ENCODE measurements at places on chromosomes 6 and 20.

GRCh38 chr20:59817846-59818615 is 115.4 kb downstream of the SYCP2 start:
- DNase-seq = no peak

GRCh38 chr20:60172346-60172984 is 214.2 kb downstream of the CDH26 start:
- DNase-seq = no peak

DNA sequence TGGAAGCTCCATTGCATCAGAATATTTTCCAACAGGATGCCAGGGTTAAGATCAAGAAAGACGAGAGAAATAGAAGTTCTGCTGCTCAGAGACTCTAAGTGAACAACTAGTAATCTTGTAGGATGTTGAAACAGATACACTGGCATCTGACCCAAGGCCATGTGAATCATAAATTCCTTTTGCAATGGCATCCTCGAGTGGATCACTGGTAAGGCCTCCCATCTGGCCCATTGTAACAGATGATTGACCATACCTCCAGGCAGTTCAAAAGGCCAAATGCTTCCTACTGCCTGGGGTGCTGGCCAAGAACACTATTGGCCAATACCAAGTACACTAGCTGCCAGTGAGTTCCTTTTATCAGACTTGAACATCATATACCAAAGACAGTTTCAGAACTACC is 9.9 kb upstream of the SLC17A3 start:
- no peak for DNase-seq

- DNase-seq = no peak
These were observed 111.9 kb downstream of the TRIM27 start for GRCh38 chr6:28811873-28812272.

- no peak for DNase-seq
These were observed 133.4 kb upstream of the TOP1 start for GRCh38 chr20:40895182-40895581.

DNA sequence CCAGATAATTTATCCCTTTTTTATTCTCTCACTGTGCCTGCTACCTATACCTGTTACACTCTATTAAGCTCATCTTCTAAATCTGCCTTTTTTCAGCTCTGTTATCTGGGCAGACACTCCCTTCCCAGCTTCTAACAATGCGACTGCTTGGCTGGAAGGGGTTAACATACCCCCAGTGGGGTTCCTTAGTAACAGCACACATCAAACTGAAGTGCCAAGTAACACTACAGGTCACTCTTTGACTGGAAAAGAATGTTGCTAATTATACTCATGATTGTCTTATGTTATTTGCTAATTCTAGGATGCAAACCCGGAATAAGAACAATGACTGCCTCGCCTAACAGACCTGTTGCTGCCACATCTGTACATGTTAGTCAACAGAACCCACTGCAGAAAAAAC is 203.5 kb downstream of the EPM2A start:
- DNase-seq = no peak

GRCh38 chr6:142372348-142372747 is 70.5 kb downstream of the ADGRG6 start:
- no peak for DNase-seq

- DNase-seq = no peak
These were observed 11.9 kb upstream of the RBCK1 start for GRCh38 chr20:396252-396618.

GRCh38 chr20:61922411-61922810 is 143.3 kb downstream of the TAF4 start:
- DNase-seq = no peak

- peak; percentile 51 for DNase-seq
These were observed 672 bp downstream of the PREX1 start for GRCh38 chr20:48826883-48827771.

DNA sequence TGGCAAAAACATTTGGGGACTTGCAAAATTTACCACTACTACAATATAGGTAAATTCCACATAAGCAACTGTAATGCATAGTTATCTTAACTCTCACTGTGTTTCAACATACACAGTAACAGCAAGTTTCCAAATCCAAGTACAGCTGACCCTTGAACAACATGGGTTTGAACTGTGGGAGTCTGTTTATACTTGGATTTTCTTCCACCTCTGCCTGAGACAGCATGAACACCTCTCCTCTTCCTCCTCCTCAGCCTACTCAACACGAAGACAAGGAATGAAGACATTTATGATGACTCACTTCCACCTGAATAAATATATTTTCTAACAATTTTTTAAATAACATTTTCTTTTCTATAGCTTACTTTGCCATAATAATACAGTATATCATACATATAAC is 25.6 kb downstream of the MAN1A1 start:
- no peak for DNase-seq

DNA sequence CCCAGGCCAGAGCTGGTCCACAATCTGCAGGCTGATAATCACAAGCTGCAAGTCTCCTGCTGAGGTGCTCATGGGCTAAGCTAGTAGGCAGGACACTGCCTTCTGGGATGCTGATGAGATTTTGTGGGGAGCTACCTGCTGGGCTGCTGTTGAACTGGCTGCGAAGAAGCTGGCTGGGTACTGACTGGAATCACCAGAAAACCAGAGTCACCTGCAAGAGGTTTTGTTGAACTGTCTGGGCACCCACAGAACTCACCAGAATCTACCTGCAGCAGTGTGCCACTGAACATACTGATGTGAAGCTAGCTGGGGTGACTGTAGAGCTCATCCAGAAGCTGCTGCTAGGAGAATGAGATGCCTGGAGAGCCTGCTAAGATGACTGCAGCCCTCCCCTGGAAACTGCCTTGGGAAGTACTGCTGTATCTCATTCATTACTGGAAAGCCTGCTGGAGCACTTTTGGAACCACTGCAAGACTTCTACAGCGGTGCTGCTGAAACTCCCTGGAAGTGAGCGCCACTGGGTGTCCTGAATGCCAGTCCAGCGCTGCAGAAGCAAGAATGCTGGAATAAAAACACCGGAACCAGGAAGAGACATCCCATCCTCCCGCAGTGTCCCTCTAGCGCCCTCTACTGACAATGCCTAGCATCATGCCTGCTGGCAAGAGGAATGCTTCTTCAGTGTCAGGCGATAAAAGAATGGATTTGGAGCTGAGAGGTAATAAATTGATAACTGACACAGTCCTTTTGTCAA is 64.9 kb upstream of the ARHGAP18 start:
- DNase-seq = peak; percentile 64

DNA sequence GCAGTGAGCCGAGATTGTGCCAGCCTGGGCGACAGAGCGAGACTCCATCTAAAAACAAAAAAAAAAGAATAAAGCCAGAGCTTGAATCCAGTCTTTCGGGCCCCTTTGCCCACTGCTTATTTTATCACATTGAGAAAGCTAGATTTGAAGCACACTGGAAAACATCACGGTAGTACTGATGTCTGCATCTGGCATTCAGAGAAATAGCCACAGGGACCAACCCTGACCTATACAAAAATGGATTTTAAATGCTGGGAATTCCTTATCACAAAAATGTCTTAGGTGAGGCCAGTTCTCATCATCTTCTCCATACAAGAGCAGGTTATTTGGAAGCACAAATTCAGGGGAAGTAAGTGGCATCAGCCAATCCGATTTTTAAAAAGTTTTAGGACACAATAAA is 49.5 kb downstream of the SLC35D3 start:
- DNase-seq = no peak

- DNase-seq = no peak
These were observed 190.4 kb downstream of the CDKAL1 start for GRCh38 chr6:20724443-20725190.

DNA sequence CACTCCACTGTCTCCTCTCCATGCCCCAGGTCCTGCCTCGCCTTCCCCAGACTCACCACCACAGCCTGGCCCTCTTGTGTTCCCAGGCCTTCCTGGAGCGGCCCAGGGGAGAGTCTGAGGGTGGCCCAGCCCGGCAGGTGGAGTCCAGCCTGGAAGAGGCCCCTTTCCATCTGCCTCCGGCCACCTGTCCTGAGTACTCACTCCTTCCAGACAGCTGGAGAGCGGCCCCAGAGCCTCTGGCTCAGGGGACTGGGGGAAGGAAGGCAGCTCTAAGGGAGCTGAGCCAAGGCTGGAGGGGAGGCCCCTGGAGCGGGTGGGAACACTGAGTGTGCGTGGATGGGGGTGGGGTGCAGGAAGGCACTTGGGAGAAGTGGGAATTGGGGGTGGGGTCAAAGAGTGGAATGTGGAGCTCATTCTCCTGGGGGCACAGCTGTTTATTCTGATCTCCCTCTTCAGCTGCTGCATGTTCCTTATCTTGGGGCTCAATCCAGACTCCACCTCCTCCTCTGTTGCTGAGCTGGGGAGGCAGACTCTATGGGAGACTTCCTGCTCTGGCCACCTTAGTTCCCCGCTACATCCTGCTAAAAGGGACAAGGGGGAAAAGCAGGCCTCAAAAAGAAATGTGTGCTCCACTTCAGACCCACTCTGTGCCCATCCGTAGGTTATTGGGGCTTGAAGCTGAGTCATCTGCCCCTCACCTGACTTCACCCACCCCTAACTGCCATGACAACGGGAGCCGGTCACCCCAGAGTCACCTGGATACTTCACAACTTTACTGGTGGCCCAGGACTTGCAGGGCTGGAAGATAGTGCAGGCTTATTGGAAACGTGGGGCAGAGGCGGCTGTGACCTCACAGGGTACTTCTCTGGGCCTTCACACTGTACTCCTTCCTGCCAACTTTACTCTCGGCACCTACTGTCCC is 19.5 kb upstream of the TAF8 start:
- DNase-seq = peak; percentile 63

GRCh38 chr20:10798811-10799210 is 125.0 kb upstream of the JAG1 start:
- DNase-seq = no peak

DNA sequence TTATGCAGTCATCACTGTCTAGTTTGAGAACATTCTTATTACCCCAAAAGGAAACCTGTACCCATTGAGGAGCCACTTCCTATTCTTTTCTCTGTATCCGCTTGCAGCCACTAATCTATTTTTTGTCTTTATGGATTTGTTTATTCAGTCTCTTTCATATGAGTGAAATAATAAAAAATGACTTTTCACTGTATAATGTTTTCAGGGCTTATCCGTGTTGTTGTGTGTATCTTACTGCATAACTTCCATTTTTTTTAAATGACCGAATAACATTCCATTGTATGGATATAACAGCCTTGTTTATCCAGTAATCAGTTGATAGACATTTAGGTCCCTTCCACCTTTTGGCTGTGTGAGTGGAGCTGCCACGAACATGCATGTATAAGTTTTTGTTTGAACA is 86.6 kb downstream of the ZFAND3 start:
- no peak for DNase-seq

GRCh38 chr6:94362061-94362864 is 942.9 kb upstream of the EPHA7 start:
- no peak for DNase-seq

- no peak for DNase-seq
These were observed 48.7 kb upstream of the CDH4 start for GRCh38 chr20:61203320-61203719.

GRCh38 chr20:21490105-21490504 is 23.8 kb downstream of the NKX2-2 start:
- DNase-seq = no peak

DNA sequence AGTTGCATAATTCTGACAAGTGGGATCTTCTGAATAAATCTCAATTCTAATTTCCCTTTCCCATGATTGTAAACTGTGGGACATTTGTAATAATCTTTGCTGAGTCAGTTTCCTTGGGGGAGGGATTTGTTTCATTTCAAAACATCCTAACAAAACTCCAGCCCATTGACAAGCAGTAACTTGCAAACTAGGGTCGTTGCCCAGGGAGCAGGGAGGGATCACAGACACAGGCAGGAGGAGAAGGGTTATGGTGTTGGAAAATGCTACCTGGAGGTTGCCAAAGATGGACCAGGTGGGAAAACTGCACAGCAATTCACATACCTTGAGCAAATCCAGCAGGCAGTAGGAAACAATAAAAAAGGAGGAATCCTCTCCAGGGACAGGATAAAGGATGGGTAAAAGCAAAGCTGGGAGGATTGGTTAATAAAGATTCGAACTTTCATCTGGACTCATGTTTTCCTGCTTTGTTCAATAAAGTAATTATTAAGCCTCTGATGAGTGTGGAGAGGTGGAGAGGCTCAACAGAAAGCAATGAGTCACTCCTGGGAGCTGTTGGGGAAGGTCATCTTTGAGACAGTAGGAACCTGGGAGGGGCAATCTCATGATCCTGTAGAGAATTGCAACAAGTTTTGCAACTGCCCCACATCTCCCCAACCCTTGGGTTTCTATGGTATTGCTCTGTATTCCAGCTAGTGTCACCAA is 87.3 kb upstream of the AKIRIN2 start:
- DNase-seq = no peak

DNA sequence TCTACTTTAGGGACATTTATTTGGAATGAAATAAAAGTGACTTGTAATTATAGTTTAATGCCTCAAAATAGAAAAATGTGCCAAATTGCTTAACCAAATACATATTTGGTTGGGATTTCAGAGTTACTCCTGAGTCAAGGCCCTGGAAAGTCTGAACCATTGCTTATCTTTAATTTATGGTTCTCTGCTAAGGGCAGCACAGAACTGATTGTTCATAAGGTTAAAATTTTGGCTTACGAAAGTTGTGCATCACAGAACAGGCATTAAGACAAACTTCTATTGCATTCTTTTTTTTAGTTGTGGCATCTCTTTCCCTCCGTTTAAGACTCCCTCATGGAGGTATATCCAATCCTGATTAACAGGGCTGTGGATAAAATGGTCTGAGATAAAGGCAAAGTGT is 92.2 kb upstream of the TENT5A start:
- no peak for DNase-seq

DNA sequence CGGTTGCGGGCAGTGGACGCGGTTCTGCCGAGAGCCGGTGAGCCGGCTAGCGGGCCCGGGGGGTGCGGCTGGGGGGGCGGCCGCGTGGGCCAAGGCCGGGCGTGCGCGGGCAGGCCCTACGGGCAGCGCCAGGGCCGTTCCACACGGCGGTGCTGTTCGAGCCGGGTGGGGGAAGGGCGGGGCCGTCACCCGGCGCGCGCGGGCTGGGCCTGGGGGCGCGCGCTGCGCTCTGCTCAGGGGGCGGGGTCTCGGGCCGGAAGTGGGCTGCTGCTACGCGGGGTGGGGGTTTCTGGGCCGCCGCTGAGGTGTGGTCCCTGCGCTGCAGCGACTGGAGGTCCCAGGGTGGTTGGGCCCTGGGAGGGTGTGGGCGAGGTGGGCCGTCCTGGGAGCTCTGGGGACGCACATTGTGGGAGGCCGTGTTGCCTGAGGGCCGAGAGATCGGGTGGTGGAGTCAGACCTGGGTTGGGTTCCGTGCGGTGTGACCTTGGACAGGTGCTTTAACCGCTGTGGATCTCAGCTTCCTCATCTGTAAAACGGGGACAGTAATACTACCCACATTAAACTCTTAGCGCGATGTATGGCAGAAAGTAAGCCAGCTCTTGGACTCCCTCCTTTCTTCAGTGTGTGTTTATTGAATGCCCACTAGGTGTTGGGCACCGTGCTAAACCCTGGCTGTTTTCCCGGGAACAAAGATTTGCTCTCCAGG is 391 bp downstream of the MAPRE1 start:
- peak; percentile 89 for DNase-seq

- peak; percentile 68 for DNase-seq
These were observed 34.2 kb upstream of the MDGA1 start for GRCh38 chr6:37731888-37732287.
